CD4-positive, alpha-beta memory T cell (primary cell): ENCODE measurements at places on chromosomes 3 and 15. TPM values are rescaled to one million over a fixed set of nuclear protein-coding genes. Genes with fewer than 3 reads are reported as not detected.

TMCO5A gene
- polyA plus RNA-seq, result not detected

GXYLT2 gene
- polyA plus RNA-seq, result not detected

HIGD2B gene
- polyA plus RNA-seq, result not detected

PLSCR2 gene
- polyA plus RNA-seq, result 0.20 TPM

IL5RA gene
- polyA plus RNA-seq, result 1.1 TPM

MUC13 gene
- polyA plus RNA-seq, result not detected

DNA sequence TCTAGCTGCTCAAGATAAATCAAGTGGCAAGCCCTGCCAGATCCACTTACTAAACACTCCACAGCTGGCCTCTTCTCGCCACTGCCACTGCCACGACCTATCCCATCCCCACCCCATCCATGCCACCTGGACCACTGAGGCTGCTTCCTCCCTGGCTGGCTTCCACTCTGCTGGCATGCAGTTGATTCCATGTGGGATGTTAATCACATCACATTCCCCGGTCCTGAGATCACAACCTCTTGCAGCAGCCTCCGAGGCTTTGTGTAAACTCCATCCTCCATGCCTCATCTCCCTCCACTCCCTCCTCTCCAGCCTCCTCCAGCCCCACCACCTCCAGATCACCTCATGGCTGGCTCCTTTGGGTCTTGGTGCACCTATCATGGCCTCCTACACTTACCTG is 7.7 kb downstream of the NCKIPSD start:
- peaks cover 17% of the 10 kb centered on the region for H3K4me1 ChIP-seq
- H3K27me3 ChIP-seq, result no peaks in the 10 kb centered on the region
- no peak overlapping the region for H3K27ac ChIP-seq

- no peak for DNase-seq
- peaks cover 14% of the 10 kb centered on the region for H3K4me1 ChIP-seq
- no peaks in the 10 kb centered on the region for H3K36me3 ChIP-seq
- H3K27me3 ChIP-seq, result no peaks in the 10 kb centered on the region
- no peak overlapping the region for H3K4me3 ChIP-seq
- H3K27ac ChIP-seq, result no peak overlapping the region
Measured at GRCh38 chr3:186902154-186902553, 28.2 kb upstream of the ST6GAL1 start.

GRCh38 chr3:8416965-8417364 is 84.7 kb upstream of the LMCD1 start:
- peaks cover 8% of the 10 kb centered on the region for H3K4me1 ChIP-seq
- no peaks in the 10 kb centered on the region for H3K27me3 ChIP-seq
- H3K27ac ChIP-seq, result no peak overlapping the region
- H3K36me3 ChIP-seq, result no peaks in the 10 kb centered on the region

- DNase-seq, result no peak
- H3K36me3 ChIP-seq, result no peaks in the 10 kb centered on the region
- H3K4me3 ChIP-seq, result no peak overlapping the region
- no peaks in the 10 kb centered on the region for H3K4me1 ChIP-seq
Measured at GRCh38 chr3:134035836-134036235, 6.1 kb upstream of the SLCO2A1 start.

GRCh38 chr15:89662893-89663626 is 7.8 kb upstream of the KIF7 start:
- no peaks in the 10 kb centered on the region for H3K4me1 ChIP-seq
- H3K27me3 ChIP-seq, result peaks cover 12% of the 10 kb centered on the region
- no peak for DNase-seq
- no peak overlapping the region for H3K4me3 ChIP-seq
- no peak overlapping the region for H3K27ac ChIP-seq
- H3K36me3 ChIP-seq, result no peaks in the 10 kb centered on the region

DNA sequence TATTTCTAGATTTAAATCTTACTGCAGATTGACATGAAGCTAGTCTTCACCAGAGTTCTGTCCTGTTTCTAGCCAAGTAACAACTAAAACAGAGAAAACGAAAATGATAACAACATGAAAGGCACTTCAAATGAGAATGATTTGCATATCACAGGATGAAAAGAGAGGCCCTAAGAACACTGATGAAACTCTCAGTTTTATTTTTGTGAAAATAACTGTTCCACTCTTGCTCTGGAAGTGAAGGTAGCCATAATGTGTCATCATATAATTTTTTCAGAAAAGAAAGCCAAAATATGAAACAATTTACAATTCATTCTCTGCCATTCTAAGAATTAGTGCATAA is 274.4 kb downstream of the ADAMTSL3 start:
- no peak for DNase-seq
- no peak overlapping the region for H3K4me3 ChIP-seq
- H3K27ac ChIP-seq, result no peak overlapping the region
- H3K4me1 ChIP-seq, result peaks cover 4% of the 10 kb centered on the region

DNA sequence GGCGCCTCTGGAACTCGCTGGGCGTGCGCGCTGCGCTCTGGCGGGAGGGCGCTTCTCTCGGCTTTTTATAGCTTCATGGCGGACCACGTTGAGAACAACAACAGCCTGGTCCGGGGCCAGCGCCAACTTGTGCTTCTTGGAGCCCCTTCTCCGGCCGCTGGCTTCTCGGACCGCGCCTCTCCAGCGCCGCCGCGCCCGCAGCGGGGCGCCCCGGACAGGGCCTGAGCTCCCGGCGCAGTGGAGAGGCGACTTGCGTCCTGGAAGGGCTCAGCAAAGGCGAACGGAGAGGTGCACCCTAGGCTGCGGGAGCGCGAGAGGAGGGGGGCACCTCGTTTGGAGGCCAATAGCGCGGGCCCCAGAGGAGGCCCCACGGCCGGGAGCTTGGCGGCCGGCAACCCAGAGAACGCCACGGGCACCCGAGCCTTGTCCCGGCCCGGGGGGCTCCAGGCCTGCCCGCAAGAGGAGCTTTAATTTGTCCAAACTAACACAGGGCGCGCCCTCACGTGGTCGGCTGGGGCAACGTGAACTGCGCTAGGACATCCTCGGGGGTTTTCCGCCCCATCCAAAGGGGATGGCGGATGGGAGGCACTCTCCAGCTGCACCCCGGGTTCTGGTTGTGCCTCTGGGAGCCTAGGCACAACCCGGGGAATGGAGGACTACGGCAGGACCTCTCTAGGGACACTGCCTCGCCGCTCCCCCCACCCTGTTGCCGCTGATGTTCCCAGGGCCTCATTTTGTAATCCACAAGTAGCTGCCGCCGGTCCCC is 37.8 kb downstream of the HMCES start:
- H3K4me3 ChIP-seq, result peak overlapping the region; percentile 81
- peak; percentile 85 for DNase-seq
- no peaks in the 10 kb centered on the region for H3K27me3 ChIP-seq
- peaks cover 37% of the 10 kb centered on the region for H3K4me1 ChIP-seq

- no peaks in the 10 kb centered on the region for H3K36me3 ChIP-seq
- peaks cover 22% of the 10 kb centered on the region for H3K4me1 ChIP-seq
- no peaks in the 10 kb centered on the region for H3K27me3 ChIP-seq
- H3K27ac ChIP-seq, result peak overlapping the region; percentile 87
Measured at GRCh38 chr3:5187920-5188418, 462 bp downstream of the EDEM1 start.

GRCh38 chr3:105327662-105328337 is 38.9 kb upstream of the ALCAM start:
- no peaks in the 10 kb centered on the region for H3K27me3 ChIP-seq
- H3K36me3 ChIP-seq, result no peaks in the 10 kb centered on the region
- no peak for DNase-seq
- no peak overlapping the region for H3K27ac ChIP-seq
- no peak overlapping the region for H3K4me3 ChIP-seq

GRCh38 chr15:77819048-77819850 is 186.5 kb upstream of the LINGO1 start:
- H3K4me1 ChIP-seq, result no peaks in the 10 kb centered on the region
- H3K36me3 ChIP-seq, result no peaks in the 10 kb centered on the region
- no peak overlapping the region for H3K4me3 ChIP-seq
- H3K27me3 ChIP-seq, result no peaks in the 10 kb centered on the region

DNA sequence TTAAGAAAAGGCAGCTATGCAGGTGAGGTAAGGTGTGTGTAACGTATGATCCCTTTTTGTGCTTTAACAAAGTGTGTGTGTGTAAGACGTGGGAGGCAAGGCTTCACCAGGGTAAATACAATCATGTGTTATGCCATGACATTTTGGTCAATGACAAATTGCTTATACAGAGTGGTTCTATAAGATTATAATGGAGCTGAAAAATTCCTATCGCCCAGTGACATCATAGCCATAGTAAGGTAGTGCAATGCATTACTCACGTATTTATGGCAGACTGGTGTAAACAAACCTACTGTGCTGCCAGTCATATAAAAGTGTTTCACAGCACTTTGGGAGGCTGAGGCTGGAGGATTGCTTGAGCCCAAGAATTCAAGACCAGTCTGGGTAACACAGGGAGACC is 60.2 kb upstream of the LCTL start:
- no peaks in the 10 kb centered on the region for H3K4me1 ChIP-seq
- H3K27ac ChIP-seq, result no peak overlapping the region
- no peak for DNase-seq
- no peaks in the 10 kb centered on the region for H3K36me3 ChIP-seq

GRCh38 chr3:14231145-14231990 is 52.8 kb downstream of the LSM3 start:
- no peaks in the 10 kb centered on the region for H3K27me3 ChIP-seq
- no peaks in the 10 kb centered on the region for H3K4me1 ChIP-seq
- no peaks in the 10 kb centered on the region for H3K36me3 ChIP-seq
- no peak overlapping the region for H3K27ac ChIP-seq
- no peak for DNase-seq

- peaks cover 26% of the 10 kb centered on the region for H3K4me1 ChIP-seq
- DNase-seq, result no peak
- peak overlapping the region; percentile 68 for H3K4me3 ChIP-seq
- H3K27ac ChIP-seq, result peak overlapping the region; percentile 74
- no peaks in the 10 kb centered on the region for H3K27me3 ChIP-seq
Measured at GRCh38 chr15:78148392-78149067, 632 bp upstream of the IDH3A start.

- H3K4me3 ChIP-seq, result peak overlapping the region; percentile 25
- DNase-seq, result no peak
- no peaks in the 10 kb centered on the region for H3K36me3 ChIP-seq
- H3K27ac ChIP-seq, result peak overlapping the region; percentile 67
- H3K4me1 ChIP-seq, result peaks cover 62% of the 10 kb centered on the region
Measured at GRCh38 chr3:67654844-67655177, 399 bp upstream of the SUCLG2 start.

DNA sequence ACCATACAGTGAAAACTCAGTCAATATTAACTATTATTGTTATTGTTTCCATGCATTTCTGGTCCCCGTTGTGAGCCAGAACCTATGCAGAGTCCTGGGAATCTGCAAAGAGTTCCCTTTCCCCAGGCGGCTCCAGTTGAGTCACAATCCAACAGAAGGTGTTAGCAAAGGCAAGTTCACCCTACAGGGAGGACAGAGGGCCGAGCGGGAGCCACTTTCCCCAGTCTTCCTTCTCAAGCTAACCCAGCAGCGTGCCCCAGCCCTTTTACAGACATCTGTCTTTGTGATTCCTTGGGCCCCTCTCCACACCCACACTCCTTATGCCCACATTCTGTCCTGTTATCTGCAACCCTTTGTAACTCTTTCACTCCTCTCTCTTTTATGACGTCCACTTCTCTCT is 13.1 kb upstream of the LTF start:
- no peaks in the 10 kb centered on the region for H3K4me1 ChIP-seq
- H3K27ac ChIP-seq, result no peak overlapping the region
- peaks cover 6% of the 10 kb centered on the region for H3K27me3 ChIP-seq
- DNase-seq, result no peak

- H3K4me3 ChIP-seq, result no peak overlapping the region
- H3K27ac ChIP-seq, result no peak overlapping the region
- H3K4me1 ChIP-seq, result no peaks in the 10 kb centered on the region
Measured at GRCh38 chr3:65314269-65314668, 626.5 kb upstream of the ADAMTS9 start.

DNA sequence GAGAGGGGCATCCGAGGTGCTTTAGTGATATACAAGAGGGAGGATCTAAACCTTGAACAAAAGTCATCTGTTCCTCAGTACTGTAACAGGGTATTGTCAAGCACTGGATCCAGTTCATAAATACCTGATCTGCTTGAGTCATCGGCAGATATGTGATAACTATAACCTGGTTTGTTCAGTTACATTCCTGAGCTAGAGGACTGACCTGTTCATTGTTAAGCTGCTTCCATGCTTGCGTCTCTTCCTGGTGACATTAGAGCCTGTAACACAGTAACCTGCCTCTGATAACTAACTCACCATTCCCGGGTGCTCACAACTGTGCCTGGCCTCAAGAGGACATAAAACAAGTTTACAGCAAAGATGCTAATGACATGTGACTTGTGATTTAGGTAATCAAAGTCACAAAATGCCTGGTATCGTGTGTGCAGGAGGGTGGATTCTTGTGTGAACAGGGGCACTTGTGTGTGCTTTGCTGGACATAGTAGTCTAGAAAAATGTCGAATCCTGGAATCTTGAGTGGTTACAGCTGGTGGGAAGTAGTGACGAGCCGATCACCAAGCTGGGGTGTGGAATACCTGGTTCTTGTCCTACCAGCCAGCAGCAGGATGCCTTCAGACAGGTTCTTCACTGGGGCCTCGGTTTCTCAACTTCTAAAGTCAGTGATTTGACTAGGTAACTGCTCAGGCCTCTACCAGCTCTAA is 30.9 kb upstream of the POLR2M start:
- no peak for DNase-seq
- no peak overlapping the region for H3K4me3 ChIP-seq
- no peak overlapping the region for H3K27ac ChIP-seq
- H3K4me1 ChIP-seq, result peaks cover 4% of the 10 kb centered on the region
- H3K36me3 ChIP-seq, result no peaks in the 10 kb centered on the region
- no peaks in the 10 kb centered on the region for H3K27me3 ChIP-seq

- DNase-seq, result no peak
- no peaks in the 10 kb centered on the region for H3K27me3 ChIP-seq
- H3K27ac ChIP-seq, result no peak overlapping the region
- H3K4me3 ChIP-seq, result no peak overlapping the region
Measured at GRCh38 chr3:23164746-23165145, 38.4 kb upstream of the UBE2E2 start.

DNA sequence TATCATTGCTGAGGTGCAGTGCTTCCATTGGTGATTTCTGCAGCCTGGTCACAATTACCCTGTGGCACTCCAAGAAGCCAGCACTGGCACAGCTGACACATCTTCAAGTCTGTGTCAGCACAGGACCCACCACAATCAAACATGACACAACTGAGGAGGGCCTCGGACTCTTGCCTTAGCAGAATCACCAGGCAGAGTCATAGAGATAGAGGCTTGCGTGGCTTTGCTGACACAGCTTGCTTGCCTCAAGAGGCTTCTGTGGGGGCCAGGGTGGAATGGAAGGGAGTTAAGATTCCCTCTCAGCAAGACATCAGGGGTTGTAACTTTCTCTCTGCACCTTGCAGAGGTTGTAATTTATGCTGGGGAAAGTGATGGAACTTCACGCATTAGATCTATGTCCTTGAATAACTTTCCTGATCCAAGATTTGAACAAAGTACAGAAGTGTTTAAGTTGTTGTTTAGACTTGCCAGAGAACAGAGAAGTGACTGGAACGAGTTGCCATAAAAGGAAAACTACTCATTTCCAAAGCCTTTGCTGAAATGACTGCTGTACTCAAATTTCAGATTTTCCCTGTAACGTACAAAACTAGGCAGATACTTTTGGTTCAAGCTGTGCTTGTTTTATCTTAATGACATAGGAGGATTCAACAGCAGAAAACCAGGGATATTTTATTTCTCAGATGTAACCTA is 170.7 kb downstream of the DIPK2A start:
- H3K27me3 ChIP-seq, result no peaks in the 10 kb centered on the region
- no peaks in the 10 kb centered on the region for H3K36me3 ChIP-seq
- H3K4me1 ChIP-seq, result no peaks in the 10 kb centered on the region
- no peak for DNase-seq
